ENCODE measurements at places on chromosomes 11 and 22.

DNA sequence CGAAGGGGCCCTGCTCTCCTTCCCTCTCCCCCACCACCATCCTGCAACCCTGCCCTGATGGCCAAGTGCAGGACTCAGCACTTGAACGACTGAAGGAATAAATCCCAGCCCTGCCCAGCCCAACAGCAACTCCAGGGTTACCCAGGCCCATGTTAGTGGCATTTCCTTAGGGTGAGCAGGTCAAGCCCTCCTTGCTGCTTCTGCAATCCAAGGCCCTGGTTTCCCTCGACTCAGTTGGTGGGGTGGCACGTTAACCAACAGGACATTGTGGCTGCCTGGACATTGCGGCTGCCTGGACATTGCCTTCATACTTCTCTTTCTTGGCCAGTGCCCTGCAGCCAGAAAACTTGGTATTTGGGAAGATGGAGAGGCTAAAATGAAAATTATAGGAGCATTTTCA, 141.4 kb downstream of the TRIM29 start:
- DNase-seq: no peak

DNA sequence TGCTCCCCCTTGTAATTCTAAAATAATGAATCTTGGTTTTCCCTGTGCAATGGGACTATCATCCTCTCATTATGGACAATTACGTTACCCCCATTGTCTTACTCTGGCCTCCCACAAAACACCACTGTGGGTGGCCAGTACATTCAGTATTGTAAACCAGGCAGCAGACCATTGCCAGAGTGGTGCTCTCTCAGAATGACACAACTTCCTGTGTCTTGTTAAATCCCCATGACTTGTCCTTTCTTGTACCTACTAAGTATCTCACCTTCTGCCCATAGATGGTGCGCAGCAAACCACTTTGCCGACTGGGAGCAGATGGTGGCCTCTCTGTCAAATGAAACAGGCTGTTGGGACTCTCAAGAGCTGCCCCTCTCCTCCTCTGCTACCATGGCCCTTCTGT, 287.1 kb upstream of the RAG2 start:
- DNase-seq: no peak

GRCh38 chr11:130894322-130895025, 21.8 kb downstream of the SNX19 start:
- no peak for DNase-seq

GRCh38 chr11:117906710-117907109, 22.5 kb downstream of the TMPRSS13 start:
- no peak for DNase-seq

- no peak for DNase-seq
Observed at GRCh38 chr22:42443240-42444076, 11.3 kb upstream of the NFAM1 start.

DNA sequence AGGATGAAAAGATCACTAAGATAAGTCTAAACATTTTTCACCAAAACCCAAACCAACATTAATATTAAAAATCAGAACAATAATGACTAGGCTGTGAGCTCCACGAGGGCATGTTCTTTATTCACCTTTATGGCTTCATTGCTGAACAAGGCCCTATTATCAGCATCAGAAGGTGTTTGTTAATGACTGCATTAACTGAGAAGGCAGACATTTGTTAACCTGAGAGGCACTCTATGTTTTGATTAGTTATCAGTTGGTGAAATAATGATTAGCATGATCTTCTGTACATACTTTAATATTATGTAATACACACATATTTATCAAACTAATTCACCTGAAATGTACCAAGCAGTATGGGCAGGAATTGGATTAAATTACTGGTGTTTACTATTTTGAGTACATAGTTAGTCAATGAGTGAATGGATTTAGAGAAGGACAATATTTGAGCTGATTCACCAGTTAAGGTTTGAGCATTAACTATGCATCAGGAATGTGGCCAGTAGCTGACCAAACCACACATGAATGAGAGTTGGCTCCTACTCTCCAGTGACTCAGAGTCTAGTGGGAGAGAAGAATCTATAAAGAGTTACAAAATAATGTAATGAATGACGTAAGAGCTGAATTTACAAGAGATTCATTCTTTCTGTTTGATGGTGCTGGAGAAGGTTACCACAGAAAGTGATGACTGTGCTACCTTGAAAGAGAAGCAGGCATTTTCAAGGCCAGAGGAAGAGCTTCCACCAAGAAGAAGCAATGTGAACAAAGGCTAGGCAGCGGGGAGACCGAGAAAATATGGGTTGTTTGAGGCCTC, 6.7 kb downstream of the IL18 start:
- peak; percentile 99 for DNase-seq

DNA sequence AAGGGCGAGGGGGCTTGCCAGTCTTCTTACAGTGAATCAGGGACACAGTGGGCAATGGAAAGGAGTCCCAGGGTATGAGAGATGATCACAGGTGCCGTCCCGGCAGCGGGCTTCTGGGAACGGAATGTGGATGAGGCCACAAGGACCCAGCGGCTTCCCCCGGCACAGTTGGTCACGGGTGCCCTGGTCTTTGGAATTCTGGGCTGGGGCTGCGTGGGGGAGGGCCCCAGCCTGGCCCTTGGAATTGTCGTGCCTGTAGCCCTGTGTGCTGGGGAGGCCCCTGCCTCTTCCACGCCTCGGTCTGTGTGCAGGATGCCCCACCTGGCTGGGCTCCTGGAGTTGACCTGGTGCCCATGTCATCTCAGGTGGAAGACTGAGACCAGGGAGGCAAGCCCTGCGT, 76.6 kb downstream of the FBLN1 start:
- no peak for DNase-seq

DNA sequence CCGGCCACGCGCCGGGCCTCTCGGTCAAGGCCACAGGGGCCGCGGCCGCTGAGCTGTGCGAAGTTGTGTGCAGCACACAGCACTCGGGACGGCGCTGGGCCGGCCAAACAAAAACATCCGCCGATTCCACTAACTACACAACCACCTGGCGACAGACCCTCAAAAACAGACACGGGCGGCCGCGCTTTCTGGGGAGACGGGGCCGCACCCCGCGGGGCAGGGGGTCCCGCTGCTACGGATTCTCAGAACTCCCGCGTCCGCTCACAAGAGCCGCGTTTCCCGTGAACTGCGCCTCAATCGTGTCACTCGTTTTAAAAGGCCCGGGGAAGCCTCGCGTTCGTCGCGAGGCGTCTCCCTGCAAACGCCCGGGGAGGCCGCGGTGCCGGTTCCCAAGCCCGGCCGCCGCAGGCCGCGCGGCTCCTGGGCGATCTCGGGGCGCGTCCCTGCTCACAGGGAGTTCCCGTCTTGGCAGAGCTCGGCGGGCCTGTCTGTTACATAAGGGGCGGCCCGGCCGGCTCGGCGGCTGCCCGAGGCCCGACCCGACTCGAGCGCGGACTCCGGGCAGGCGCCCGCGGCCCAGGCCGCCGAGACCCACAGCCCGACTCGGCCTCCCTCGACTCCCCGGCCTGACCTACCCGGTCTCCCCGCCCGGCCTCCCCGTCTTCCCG, 936 bp downstream of the BRD1 start:
- no peak for DNase-seq

- no peak for DNase-seq
Observed at GRCh38 chr11:133366147-133366546, 166.2 kb downstream of the OPCML start.

GRCh38 chr11:108787105-108787504, 122.2 kb downstream of the DDX10 start:
- DNase-seq: no peak

- DNase-seq: no peak
Observed at GRCh38 chr22:26977741-26978376, 320.5 kb downstream of the MIAT start.

DNA sequence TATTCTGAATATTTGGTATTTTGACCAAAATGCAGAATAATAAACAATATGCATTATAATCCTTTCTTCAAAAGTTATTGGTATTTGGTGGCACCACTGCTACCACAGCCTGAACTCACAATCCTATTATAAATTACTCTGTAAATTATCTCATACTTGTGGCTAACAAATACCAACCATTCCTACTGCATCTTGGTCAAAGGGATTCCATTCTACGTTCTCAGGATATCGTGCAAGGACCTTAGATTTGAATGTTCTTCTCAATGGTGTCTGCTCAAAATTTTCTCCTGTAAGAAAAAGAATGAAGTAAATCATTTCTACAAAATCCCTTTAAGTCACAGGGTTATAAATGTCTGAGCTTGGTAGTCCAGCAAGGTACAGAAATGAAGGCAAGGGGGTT, 58.7 kb downstream of the DENND5A start:
- no peak for DNase-seq

GRCh38 chr11:116030697-116031331, 526.6 kb upstream of the CADM1 start:
- DNase-seq: no peak

DNA sequence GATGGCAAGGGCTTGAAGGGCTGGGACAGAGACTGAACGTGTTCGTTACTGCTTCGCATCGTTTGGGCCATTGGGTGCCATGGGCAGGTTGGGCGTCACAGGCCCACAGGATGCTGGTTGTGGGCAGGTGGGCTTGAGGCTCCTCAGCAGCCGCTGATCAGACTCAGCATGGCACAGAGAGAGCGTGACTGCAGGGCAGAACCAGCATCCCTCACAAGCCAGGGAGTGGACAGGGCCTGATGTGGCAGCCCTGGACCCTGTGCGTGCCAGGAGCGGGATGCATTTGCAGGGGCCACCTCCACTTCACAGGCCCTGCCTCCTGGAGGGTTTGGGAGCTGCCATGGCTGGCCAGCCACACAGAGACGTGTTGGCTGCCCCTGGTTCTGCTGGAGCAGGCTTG, 1228.3 kb downstream of the BRD1 start:
- DNase-seq: no peak

DNA sequence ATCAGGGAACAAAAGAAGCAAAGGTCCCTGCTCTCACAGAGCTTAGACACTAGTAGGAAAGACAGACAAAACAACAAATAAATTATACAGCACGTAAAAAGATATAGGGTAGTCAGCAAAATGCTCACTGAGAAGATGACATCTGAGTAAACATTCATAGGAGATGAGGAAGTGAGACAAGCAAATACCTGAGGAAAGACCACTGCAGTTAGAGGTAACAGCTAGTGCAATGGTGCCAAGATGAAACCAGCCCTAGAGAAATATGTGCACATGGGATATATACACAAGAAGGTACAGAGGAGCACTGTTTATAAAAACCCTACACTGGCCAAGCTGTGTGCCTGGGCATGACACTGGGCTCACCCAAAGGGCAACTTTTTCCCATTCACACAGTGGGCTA, 9.8 kb downstream of the CYP2R1 start:
- no peak for DNase-seq

GRCh38 chr11:60282286-60282685, 1.8 kb downstream of the MS4A4A start:
- no peak for DNase-seq

- no peak for DNase-seq
Observed at GRCh38 chr22:45906946-45907345, 70.0 kb downstream of the WNT7B start.

GRCh38 chr22:24564376-24565058, 8.7 kb downstream of the SNRPD3 start:
- no peak for DNase-seq

- no peak for DNase-seq
Observed at GRCh38 chr22:24938741-24939341, 7.7 kb downstream of the LHFPL7 start.

DNA sequence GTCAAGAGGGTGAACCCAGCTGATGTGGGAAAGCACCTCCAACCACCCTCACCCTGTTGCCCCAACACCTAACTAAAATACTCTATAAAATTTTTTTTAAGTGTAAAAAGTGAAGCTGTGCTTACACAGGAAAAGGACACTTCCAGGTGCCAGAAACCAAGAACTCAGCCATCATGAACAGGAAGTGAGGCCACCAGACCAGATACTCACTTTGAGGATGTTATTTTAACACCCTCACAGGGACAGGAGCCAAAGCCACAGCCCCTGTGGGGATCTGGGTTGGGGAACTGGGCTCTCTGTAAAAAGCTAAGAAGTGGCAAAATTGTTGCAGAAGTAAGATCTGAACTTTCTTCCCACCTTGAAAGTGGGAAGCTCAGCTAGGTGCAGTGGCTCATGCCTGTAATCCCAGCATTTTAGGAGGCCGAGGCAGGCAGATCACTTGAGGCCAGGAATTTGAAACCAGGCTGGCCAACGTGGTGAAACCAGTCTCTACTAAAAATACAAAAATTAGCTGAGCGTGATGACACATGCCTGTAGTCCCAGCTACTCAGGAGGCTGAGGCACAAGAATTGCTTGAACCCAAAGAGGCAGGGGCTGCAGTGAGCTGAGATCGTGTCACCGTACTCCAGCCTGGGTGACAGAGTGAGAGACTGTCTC, 3.8 kb downstream of the RSPH14 start:
- DNase-seq: no peak

- DNase-seq: no peak
Observed at GRCh38 chr11:96126917-96127595, 203.1 kb upstream of the MTMR2 start.

- no peak for DNase-seq
Observed at GRCh38 chr11:73395297-73396208, 19.4 kb downstream of the RELT start.

DNA sequence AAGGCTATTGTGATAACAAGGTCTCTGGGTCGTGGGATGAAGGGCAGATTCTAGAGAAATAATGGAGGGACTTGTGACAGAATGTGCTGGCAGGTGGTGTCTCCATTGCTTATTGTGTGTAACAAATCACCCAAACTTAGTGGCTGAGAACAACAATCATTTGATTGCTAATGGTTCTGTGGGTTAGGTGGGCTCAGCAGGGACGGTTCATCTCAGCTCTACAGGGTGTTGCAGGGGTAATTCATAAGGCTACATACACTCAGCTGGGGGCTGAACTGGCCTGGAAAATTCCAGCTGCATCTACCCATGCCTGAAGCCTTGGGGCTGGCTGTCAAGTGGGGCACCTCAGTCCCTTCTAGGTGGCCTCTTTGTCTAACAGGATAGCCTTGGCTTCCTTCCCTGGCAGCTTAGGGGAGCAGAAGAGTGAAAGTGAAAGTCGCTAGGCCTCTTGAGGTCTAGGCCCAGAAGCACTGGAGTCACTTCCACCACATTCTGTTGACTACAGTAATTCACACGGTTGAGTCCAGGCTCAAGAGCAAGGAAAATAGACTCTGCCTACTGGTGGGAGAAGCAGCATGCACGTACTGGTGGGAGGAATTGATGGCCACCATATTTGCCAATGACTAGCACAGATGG, 308.9 kb downstream of the MN1 start:
- DNase-seq: no peak

DNA sequence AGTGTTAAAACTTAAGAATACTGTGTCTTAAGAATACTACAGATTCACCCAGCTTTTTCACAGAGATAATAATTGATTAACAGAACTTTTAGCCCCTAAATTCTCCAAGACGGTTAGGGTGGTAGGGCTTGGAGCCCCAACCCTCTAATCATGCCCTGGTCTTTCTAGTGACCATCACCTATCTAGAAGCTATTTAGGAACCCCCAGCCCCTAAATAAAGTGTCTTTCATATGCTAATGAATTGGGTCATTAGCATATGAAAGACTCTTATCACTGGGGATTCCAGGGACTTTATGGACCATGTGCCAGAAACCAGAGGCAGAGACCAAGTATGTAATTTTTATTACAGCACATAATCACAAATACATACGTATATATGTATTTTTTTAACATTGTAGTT, 999.7 kb upstream of the RAG2 start:
- no peak for DNase-seq

GRCh38 chr11:34977089-34977912, 60.9 kb downstream of the PDHX start:
- peak; percentile 27 for DNase-seq

GRCh38 chr11:130407978-130408377, 20.4 kb downstream of the ADAMTS8 start:
- DNase-seq: peak; percentile 66

- DNase-seq: no peak
Observed at GRCh38 chr11:122746050-122746478, 90.5 kb downstream of the UBASH3B start.
